ENCODE measurements at places on chromosomes 6 and 20.

DNA sequence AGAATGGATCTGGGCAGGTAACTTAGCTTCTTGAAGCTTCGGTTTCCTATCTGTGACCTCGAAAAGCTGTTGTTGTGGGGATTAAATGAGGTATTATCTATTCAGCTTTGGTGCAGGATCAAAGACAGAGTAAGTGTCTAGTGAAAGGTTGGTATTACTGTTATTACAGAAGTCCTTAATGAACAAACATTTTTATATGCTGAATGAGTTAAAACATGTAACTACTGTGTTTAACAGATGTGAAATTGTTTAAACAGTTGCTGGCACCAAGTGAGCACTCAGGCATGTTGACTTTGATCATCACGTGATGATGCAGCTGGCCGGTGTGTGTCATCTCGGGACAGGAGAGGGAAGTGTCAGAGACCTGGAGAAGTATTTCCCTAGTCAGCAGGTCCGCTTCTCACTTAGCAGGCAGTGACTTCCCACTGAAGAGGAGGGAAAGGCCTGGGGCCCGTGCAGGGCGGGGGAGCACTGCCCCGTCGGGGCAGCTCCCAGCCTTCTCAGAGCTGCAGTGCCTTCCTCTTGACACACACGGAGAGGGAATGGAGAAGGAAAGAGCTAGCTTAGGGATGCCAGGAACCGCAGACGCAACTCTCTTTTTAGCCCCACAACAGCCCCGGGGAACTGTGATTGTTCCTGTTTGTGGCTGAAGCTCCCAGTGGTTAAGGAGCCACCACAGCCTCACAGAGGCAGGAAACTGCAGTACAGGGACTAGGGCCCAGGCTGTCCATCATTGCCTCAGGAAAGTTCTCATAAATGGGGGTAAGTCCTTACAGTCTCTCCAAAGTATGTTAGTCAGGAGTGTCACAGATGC lies 18.0 kb downstream of the TUBB2A start:
- no peak for ATAC-seq

GRCh38 chr20:62860924-62861691 lies 514 bp downstream of the TCFL5 start:
- peak; percentile 22 for ATAC-seq

- ATAC-seq, result no peak
Observed at GRCh38 chr6:108596956-108597355, 36.2 kb downstream of the FOXO3 start.

DNA sequence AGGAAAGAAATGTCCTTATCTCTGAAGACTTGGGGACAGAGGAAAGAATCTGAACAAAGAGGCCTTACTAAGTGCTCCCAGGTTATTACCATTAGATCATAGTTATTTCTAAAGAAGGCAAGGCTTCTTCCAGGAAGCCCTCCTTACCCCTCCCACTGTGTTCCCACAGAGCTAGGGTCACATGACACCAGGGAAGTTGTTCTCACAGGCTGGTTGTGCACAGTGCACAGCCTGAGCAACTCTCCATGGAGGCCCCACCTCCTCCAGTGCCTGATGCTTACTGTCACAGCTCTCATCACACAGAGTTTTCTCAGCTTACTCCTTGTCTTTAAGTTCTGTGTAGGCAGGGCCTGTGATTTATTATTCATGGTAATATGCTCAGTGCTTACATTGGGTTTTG lies 68.9 kb upstream of the SCGN start:
- ATAC-seq, result no peak

DNA sequence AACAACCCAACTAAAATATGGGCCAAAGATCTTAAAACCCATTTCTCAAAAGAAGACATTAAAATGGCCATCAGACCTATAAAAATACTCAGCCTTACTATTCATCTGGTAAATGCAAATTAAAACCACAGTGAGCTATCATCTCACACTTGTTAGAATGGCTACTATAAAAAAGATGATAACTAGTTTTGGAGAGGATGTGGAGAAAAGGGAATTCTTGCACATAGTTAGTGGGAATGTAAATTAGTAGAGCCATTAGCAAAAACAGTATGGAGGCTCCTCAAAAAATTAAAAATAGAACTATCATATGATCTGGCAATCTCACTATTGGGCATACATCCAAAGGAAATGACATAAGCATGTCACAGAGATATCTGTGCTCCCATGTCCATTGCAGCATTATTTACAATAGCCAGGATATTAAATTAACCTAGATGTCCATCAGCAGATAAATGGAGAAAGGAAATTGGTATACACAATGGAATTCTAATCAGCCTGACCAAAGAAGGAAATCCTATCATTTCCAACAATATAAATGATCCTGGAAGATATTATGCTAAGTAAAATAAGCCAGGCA lies 2.9 kb downstream of the SIRPB1 start:
- no peak for ATAC-seq

GRCh38 chr6:31686483-31686882 lies 5.6 kb upstream of the LY6G5C start:
- no peak for ATAC-seq

DNA sequence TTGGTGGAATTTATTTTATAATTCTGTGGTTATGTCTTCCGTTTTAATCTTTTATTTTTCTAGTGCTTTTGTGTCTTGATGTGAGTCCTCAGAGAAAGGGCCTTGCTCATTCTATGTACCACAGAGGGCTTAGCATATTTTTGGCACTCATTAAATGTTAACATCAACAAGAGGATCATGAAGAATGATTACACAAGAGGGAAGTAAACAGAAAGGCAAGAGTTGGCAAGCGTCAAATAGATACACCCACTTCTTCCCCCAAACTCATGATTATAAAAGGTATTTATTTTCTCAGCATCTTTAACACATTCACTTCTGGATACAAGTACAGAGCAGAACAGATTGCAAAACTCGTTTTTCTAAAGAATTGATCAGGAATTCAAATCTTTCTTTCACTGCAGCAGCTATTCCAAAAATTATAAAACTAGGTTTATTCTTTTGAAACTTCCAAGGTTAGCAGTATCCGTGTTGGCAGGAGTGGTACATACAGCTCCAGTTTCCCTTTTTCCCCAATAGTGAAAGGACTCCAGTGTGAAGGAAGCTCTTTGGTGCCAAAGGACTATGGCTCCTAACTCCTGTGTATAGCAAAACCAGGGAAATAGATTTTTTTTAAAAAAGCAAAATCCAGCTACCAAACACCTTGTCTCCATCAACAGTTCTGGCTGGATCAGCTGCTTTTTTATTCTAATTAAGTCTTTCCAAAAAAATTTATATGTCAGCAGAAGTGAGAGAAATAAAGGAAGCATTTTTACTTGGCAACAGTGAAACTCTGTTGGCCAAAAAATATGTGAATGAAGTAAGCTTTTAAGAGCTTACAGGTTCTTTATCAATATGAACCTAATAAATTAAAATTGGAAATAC lies 221.9 kb downstream of the ADGRG6 start:
- no peak for ATAC-seq

GRCh38 chr6:167452338-167453081 lies 127.6 kb downstream of the TTLL2 start:
- ATAC-seq, result no peak

GRCh38 chr6:10413262-10413849 lies 1.5 kb downstream of the TFAP2A start:
- no peak for ATAC-seq

DNA sequence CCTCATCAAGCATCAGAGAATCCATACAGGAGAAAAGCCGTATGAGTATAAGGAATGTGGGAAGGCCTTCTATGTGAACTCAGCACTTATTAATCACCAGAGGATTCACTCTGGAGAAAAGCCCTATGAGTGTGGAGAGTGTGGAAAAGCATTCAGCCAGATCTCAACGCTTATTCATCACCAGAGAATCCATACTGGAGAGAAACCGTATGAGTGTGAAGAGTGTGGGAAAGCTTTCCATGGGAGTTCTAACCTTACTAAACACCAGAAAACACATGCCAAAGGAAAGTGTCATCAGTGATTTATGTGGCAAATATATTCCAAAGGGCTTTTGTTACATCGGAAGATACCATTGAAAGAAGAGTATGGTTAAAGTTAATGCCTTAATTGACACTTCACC lies 25.4 kb downstream of the ZKSCAN8 start:
- peak; percentile 40 for ATAC-seq

DNA sequence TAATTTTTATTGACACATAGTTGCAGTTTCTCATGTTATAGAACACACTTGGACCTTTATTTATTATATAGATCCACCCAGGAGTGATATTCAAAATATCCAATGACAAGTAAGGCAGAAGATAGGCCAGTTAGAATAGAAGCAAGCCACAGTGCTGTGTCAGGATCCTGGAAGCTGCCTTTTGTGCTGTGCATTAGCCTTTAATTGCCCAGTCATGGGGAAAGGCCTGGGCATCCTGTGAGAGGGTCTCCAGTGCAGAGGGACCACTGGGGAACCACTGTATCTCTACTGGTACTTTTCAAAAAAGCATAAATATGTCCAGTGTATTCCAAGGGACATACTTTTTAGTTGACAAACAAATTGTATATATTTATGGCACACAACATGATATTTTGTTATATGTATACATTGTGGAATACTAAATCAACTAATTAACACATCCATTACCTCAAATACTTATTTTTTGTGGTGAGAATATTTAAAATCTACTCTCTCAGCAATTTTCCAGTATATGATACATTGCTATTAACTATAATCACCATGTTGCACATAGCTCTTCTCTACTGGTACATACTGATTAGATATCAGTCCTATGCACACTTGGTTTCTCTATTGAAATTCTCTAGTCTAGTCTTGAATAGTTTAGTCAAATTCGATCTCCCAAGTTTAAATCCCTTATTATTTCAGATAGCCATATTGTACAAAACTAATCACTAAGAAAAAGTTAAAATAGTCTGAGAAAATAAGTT lies 59.5 kb downstream of the CDC40 start:
- ATAC-seq, result no peak

DNA sequence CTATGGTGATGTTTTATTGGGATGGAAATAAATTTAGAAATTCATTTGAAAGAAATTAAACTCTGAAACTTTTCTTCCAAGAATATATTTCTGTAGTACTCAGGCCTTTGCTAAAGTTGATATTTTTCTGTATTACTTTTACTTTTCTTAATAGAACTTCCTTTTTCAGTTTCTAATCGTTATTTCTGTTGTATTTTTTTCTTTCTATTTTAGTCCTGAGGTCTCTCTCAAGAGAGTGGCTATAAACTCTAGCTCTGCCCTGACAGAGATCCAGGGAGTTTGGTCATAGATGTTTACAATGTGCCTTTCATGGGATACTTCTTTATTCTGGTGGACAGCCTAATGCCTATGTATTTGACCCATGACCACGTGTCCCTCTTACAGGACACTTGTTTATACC lies 51.0 kb downstream of the OR2B6 start:
- no peak for ATAC-seq

GRCh38 chr6:8391934-8392333 lies 43.4 kb downstream of the SLC35B3 start:
- ATAC-seq, result no peak

DNA sequence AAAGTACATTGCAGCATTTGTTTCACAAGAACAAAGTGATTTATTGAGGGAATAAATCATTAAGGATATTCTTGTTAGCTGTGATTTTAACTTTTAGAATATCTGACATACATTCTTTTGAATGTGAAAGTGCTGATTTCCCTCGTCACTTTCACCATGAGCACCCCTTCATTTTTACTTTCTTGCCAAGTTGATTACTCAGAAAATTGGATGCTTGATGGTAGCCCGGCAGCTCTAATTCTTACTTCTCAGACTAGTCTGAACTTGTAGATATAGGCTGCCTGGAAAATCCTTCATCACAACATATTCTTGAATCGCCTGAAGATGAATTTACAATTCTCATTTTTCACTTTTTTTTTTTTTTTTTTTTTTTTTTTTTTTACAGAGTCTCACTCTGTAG lies 147.1 kb upstream of the SMLR1 start:
- ATAC-seq, result no peak

DNA sequence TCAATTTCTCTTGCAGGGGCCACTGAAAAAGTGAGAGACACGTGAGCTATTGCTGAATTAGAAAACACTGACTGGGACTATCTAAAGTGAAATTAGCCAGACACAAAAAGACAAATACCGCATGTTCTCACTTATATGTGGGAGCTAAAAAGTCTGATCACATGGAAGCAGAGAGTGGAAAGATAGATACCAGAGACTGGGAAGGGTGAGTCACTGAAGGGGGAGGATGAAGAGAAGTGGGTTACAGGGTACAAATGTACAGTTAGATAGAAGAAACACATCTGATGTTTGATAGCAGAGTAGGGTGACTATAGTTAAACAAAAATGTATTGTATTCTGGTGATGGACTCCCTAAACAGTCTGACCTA lies 13.4 kb downstream of the CST3 start:
- ATAC-seq, result peak; percentile 65

GRCh38 chr20:60500038-60500701 lies 541.9 kb downstream of the CDH26 start:
- no peak for ATAC-seq

GRCh38 chr20:44478206-44478605 lies 2.5 kb downstream of the TTPAL start:
- no peak for ATAC-seq

DNA sequence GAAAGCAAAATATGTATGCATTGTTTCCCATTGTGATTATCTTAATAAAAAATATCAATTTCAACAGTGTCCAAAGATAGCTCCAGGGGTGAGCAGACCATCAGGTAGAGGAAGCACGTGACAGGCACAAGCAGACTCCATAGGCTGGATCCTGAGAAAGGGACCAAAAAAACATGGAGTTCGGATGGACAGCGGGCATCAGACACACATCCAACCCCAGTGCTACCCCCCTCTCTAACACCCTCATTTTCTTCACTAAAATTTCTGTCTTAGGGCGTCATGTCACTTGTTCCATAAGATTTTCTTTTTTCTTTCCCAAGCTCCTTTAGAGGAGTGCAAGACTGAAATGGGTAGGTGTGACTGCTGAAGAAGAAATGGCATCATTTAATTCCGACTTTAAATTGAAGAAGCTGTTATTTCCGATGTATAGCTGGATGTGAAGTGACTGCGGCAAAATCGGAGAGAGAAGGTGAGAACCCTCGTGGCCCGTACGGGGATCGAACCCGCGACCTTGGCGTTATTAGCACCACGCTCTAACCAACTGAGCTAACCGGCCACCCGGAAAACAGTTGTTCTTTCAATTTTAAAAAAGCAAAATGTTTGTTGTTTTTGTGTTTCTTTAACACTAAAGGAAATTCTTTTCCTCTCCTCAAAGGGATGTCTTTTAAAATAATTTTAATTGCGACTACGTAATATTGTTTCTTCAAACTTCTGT lies 10.3 kb upstream of the PRSS16 start:
- ATAC-seq, result peak; percentile 56

GRCh38 chr20:20894280-20894679 lies 181.8 kb upstream of the RALGAPA2 start:
- no peak for ATAC-seq

- no peak for ATAC-seq
Observed at GRCh38 chr6:134015719-134016557, 36.5 kb downstream of the SLC2A12 start.

GRCh38 chr6:166032366-166033200 lies 135.1 kb downstream of the TBXT start:
- no peak for ATAC-seq

DNA sequence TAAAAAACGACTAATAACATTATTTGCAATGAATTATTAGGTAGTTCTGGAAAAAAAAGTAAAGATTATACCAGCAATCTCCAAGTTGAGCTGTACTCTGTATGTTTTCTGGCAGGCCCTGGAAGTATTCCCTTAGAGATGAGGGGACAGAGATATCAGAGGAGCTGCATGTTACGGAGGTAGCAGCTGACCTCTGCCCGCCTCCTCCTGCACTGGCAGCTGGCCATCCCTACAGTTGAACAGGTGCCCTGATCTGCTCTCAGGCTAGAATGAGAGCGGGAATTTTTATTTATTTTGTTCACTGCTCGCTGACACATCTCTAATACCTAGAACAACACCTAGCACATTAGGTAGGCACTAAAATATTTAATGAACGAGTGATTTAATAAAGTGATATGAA lies 23.1 kb downstream of the FBXL4 start:
- no peak for ATAC-seq

GRCh38 chr6:158818581-158819212 lies 471 bp downstream of the EZR start:
- peak; percentile 76 for ATAC-seq

Data from SK-N-SH treated with all-trans-retinoic acid at 6 μM for 48 hours (cell line).